CD4-positive, alpha-beta T cell treated with Interferon alpha-2 for 1 hour (primary cell): ENCODE measurements at places on chromosomes 12 and 14.
A peak's percentile ranks its signal among the peaks of the same experiment; 100 is the strongest.

- DNase-seq, result no peak
These were observed 134.9 kb upstream of the FRMD6 start for GRCh38 chr14:51516706-51517395.

DNA sequence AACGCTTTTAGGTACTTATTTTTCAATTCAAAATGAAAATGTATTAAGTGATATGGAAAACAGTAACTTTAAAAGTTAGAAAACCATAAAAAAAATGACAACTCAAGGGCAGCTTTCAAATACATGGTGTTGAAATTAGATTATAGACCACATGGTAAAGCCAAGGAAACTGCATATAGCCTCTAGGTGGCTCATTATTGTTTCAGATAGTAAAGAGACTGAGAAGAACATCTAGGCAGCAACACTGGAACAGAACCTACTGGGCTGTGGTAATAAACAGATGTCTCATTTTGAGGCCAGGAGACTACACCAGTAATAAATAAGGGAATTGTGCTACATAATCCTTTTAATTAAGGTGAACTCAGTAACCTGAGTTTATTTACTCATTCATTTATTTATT is 13.0 kb downstream of the FBXO33 start:
- DNase-seq, result no peak

DNA sequence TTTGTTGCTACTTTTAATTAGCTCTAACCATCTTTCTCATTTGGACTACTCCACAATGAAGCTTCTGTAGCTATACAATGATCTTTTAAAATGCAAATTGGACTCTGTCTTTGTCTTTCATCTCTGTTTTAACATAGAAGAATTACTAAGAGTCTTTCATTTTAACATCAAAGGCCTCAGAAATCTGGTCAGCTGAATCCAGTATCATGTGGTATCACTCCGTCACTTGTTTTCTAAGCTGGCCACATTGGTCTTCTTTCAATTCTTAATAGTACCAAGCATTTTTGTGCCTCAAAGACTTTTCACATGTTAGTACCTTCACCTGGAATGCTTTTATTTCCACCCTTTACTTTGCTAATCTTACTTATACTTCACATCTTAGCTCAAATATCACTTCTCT is 95.5 kb upstream of the SLC16A7 start:
- DNase-seq, result no peak

- DNase-seq, result no peak
These were observed 137.0 kb downstream of the CRADD start for GRCh38 chr12:93813972-93814821.

GRCh38 chr12:15591811-15592210 is 197.4 kb downstream of the EPS8 start:
- DNase-seq, result no peak

DNA sequence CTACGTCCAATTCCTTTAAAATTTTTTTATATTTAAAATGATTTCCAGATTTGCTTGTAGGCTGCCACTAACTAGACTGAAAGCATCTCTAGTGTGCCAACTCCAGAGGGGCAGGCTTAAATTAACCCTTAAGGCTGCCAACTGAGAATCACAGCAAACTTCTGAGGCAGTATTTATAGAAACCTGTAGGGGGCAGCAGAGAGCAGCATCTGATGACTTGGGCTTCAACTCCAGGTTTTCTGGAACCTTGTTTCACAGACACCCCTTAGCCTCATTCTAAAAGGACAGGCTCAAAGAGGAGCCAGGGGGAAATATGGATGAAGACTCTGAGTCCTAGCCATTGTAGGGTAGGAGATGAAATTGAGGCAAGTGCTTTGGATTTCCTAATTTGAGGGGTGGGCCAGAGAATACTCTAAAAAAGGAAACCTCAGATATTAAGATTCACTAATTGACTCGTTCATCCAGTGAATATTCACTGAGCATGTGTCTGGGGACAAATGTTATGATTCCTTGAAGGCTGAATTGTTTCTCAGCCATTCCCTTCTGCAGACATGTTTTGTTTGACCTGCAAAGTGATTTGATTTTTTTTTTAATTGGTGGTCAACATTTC is 63.3 kb upstream of the HSPB8 start:
- DNase-seq, result peak; percentile 18

GRCh38 chr12:26272851-26273250 is 77.5 kb downstream of the SSPN start:
- no peak for DNase-seq

DNA sequence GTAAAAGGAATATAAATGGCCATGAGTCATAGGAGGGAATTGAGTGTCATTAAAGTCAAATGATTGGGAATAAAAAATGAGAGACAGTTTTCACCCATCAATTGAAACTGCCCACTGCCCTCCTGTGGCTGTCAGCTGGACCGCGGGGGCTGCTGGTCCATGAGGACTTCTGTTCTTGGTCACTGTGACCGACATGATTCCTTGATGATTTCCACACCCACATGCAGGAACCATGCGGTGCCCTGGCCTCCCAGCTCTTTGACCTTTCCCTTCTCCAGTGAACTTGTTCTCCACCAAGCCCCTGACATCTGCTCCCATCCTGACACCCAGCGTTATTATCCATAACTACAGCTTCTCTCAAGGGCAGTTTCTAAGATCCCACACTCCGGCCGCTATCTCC is 48.4 kb downstream of the C12orf75 start:
- no peak for DNase-seq

DNA sequence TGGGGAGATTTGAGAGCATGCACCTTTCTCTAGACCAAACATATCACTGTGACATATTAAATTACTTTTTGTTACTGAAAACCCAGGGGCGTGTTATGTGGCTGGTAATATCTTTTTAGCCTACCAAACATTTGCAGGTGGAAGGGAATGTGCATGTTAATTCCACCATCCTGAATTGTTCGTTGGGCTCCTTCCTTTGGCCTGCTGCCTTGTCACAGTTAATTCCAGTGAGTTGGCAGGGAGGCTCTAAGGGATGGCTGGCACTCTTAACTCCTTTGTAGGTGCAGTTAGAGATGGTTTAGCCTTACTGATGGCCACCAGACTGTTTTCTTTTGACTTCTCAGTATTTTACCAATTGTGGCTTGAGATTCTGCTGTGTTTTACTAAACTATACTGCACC is 64.5 kb downstream of the DIP2B start:
- DNase-seq, result no peak

GRCh38 chr14:99072433-99072832 is 199.6 kb downstream of the BCL11B start:
- DNase-seq, result no peak

DNA sequence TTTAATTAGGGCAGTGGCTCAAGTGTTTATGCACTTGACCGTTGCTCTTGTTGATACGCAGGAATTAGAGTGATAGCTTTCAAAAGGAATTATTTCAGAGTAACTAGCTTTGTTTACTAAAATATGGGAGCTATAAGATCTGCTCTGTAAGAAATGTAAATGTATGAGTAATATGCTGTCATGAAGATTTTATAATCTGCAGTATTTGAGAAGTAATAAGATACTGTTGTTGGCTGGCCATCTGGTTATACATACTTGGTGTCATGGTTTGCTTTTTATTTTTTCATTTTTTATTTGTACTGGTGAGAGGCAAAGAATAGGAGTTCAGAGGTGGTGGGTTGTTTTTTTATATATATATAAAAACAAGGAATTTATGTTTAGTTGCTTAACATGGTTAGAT is 58.5 kb downstream of the PLXNC1 start:
- DNase-seq, result no peak

DNA sequence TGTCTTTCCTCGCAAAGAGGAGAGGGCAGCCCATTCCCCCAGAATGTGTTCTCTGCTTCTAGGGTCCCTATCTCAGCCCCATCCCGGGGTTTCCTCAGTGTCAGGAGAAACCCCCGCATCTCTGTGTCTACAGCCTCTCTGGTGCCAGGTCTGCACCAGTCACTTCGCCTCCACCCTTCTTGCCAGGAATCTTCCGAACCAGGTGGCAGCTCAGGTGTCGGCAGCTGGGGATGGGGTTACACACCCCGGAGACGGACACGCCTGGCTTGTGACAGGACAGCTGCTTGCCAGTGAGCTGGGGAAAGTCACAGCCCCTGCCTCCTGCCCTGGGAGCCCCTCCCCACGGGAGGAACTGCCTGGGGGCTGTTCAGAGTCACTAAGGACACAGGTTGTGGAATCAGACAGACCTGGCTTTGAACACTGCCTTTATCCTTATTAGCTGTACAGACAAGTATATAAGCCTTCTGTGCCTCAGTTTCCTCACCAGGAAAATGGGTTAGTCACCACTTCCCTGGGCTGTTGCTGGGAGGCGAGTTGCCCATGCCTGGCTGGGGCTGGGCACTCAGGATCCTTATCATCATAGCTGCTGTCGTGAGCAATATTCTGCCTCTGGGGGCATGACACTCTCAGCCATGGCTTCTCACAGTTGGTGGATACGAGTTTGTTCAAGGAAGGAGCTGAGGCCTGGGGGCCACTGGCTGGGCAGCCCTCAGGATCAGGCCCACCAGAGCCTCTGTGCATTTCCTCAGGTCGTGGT is 10.8 kb downstream of the HIP1R start:
- no peak for DNase-seq

- no peak for DNase-seq
These were observed 550.7 kb downstream of the SLC6A15 start for GRCh38 chr12:84361651-84362551.

DNA sequence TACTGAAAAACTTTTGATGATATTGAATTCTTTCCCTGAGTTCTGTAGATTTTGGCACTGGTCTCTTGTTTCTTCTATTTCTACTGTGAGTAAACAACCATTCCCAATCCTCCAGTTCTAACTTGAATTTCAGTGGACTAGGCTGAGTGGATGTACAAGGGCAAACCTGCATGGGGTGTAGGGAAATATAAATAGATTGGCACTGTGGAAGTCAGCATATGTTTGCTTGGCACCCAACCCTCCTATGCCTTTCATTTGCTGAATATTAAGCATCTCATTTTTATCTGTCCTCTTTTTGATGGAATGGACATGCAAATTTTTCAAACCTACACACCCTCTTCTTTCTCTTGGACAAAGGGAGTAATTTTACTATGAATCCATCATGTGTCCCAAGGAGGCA is 828.3 kb downstream of the DIO2 start:
- DNase-seq, result no peak
